Esophagus muscularis mucosa (tissue), 4 donors: ENCODE measurements at places on chromosomes 13 and 19. TPM values are rescaled to one million over a fixed set of nuclear protein-coding genes. Genes with fewer than 3 reads are reported as not detected.

- DNase-seq: no peak
These were observed 3.2 kb downstream of the MEIS3 start for GRCh38 chr19:47415953-47416642.

- DNase-seq: no peak
These were observed 1041.3 kb upstream of the SPRY2 start for GRCh38 chr13:81382246-81382645.

DNA sequence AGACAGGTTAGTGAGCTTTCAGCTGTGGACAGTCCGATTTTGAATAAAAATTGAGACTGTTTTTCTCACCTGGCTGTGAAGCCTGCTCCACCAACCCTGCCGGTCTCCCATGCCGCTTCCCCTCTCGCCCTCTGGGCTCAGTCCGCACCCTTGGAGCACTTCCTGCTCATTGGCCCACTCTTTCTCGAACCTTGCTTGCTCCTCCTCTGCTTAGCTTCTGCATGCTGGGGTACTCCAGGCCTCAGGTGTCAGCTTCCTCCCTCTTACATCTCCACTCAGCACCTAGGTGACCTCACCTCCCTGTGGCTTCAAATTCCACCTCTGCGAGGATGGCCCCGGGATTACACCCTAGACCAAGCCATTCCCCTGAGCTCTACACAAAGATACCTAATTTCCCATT, 39.6 kb downstream of the C13orf42 start:
- DNase-seq: no peak

DNA sequence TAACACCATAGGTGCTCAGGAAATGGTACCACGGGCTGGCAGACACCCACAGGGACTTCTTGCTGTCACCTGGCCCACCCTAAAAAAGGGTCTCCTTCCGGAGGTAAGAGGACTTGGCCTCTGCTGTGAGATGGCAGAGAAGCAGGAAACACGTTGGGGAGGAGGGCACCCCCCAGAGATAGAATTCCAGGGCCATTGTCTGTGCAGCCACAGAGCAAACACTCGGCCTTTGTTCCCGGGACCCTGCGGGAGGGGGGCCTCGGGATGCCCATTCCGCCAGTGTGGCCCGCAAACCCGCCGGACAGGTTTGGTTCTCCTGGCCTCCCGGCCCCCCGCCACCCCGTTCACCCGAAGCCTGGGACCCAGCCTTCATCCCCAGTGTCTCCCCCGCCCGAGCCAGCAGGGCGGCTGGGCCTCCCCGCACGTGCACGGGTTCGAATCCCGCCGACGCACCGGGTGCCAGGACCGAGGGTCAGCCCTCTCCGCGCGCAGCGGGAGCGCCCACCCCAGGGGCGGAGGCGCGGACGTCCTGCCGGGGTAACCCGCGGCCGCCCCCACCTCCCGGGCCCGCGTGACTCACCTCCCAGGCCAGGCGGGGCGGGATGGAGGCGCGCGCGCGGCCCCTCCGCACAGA, 714 bp downstream of the PLPP2 start:
- DNase-seq: no peak

DNA sequence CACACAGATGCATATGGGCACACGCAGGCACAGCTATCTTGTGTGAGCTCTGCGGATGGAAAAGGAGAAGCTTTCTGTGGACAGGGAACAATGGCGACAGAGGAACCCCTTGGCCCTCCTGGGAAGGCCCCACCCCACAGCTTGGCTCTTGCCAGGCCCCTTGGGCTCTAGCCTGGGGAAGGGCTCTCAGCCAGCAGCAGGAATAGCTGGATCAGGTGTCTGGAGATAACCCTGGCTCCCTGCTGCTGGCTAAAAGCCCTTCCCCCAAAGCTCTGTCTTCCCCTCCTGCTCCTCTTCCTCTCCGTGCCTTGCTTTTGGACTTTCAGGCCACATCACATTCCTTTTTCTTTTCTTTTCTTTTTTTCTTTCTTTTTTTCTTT, 24.3 kb downstream of the CEBPA start:
- no peak for DNase-seq

SIGLEC6 gene
- total RNA-seq: 4.4 TPM

LGALS14 gene
- total RNA-seq: not detected

IRF2BP1 gene
- total RNA-seq: 56.8 TPM

TSEN34 gene
- 82.5 TPM for total RNA-seq

DNA sequence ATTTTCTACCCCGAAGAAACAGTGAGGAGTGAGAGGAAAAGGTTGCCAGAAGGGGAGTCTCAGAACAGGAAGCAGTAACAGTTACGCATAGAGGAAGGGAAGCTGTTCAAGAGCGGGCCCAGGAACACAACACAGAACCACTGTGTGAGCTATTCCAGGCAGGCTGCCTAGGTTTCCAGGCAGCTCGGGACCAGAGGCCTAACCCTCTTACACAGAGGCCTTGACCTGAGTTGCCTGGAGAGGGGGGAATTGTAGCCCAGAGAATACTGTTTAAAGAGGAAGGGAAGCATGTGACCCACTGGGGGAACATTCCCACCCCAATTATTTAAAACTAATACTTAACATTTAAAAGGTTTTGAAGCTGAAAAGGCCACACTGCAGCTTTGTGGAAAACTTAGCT, 93.3 kb upstream of the ZNF98 start:
- no peak for DNase-seq

GRCh38 chr19:2949939-2950285, 5.1 kb upstream of the ZNF77 start:
- no peak for DNase-seq

ILF3 gene
- 127 TPM for total RNA-seq

GRCh38 chr13:33152389-33152788, 133.2 kb downstream of the STARD13 start:
- no peak for DNase-seq

OR4F17 gene
- total RNA-seq: not detected

GRCh38 chr19:4935444-4935843, 26.1 kb downstream of the UHRF1 start:
- no peak for DNase-seq

RFPL4AL1 gene
- total RNA-seq: not detected

LACC1 gene
- total RNA-seq: 12.5 TPM

MEF2B gene
- total RNA-seq: not detected

DNA sequence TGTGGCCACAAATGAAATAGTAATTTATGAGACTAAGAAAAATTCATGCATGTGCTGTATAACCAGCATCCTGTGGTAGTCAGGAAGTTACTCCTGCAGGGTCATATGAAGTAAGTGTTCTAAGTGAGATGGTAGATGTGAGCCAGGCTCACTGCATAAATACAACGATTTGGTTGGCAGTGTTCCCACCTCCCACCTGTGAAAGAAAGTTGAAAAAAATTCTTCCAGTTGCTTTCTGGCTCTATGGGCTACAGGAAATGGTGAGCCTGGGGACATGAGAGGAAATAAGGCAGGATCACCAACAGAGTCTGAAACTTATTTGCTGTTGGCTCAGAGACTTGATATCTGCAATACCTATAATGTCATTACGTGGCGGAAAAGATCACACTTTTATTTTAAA, 301.7 kb upstream of the SPRY2 start:
- no peak for DNase-seq

DNA sequence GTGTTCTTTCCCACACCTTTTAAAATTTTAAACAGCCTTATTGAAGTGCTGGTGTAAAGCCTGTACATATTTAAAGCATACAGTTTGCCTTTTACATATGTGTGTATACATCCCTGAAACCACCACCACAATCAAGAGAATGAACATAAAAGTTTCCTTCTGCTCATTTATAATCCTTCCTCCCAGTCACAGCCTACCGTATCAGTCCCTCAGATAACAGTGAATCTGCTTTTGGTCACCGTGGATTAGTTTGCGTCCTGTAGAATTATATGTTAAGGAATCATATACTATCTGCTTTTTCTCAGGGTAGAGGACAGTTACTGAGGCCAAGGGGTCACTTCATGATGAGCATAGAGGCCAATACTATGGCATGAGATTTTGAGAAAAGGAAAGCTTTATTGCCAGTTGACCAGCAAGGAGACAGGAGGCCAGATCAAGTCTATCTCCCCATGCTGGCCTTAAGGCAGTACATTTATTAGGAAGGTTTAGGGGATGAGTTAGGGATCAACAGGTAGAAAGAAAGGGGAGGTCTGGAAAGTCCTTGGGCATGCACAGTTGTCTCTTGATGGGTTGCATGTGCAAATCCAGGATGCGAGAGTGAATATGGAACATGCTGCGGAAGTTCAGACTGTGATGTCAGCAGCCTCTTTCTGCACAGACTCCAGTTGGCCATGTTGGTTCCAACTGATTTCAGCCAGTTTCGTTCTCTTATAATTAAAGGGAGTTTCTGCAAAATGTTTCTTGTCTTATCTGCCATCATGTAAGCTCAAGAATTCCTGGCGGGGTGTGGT, 36.3 kb upstream of the LSM14A start:
- DNase-seq: no peak
